ENCODE measurements at places on chromosomes 16 and 17. TPM values are rescaled to one million over a fixed set of nuclear protein-coding genes. Genes with fewer than 3 reads are reported as not detected.

The SMTNL2 gene
- total RNA-seq = 14.9 TPM

- DNase-seq = peak; percentile 82
Measured at GRCh38 chr16:66549284-66550131, at the start of gene TK2. Gene TK2 (minus strand): TSS chr16:66550122. CDS start chr16:66550061, 61 bp downstream.

- DNase-seq = no peak
Measured at GRCh38 chr17:62597150-62597549, 30.3 kb upstream of the MRC2 start.

The POLR2C gene
- total RNA-seq = 71.1 TPM

The MYL11 gene
- 921 TPM for total RNA-seq

- no peak for DNase-seq
Measured at GRCh38 chr17:77616254-77616731, 342.2 kb upstream of the TNRC6C start.

The CACNG3 gene
- not detected for total RNA-seq

The ZG16 gene
- total RNA-seq = not detected

GRCh38 chr16:12207939-12208338 lies 231.4 kb downstream of the SNX29 start:
- DNase-seq = no peak

The APRT gene
- 31.4 TPM for total RNA-seq

GRCh38 chr16:81530814-81531213 lies 86.2 kb downstream of the CMIP start:
- DNase-seq = no peak

The FBXL19 gene
- 9.8 TPM for total RNA-seq

- no peak for DNase-seq
Measured at GRCh38 chr17:33664116-33664840, 371.2 kb upstream of the ASIC2 start.

GRCh38 chr17:2982854-2983253 lies 80.6 kb downstream of the OR1D5 start:
- DNase-seq = no peak

The LDAF1 gene
- 64.5 TPM for total RNA-seq

GRCh38 chr16:89920723-89921122 lies 2.1 kb downstream of the MC1R start:
- no peak for DNase-seq

Data from skin of body (tissue), 3 donors.